ENCODE measurements at places on chromosomes 11 and 22.

DNA sequence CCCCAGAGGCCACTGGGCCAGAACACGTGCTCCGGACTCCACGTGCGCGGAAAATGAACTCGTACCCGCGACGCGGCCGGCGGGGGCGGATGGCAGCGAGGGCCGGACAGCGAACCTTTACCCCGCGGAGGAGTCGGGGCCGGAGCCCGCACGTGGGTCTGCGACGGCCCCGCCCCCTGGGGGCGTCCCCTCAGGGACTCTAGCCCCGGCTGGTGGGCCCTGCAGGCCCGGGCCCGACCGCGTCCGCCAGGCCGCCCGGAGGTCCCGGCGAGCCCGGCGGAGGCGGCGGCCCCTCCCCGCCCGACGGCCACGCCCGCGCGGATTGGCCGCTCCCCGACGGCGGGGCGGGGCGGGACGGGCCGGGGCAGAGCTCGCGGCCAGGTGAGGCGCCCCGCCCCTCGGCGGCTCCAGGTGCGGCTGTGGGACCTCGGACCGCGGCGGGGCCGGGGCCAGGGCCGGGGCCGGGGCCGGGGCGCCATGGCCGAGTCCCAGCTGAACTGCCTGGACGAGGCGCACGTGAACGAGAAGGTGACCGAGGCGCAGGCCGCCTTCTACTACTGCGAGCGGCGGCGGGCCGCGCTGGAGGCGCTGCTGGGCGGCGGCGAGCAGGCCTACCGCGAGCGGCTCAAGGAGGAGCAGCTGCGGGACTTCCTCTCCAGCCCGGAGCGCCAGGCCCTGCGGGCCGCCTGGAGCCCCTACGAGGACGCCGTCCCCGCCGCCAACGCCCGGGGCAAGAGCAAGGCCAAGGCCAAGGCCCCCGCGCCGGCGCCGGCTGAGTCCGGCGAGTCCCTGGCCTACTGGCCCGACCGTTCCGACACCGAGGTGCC, at the start of gene FAM83F:
Gene FAM83F (plus strand): TSS at position 389 of the 827 bp plus-strand sequence. CDS start 89 bp downstream, at position 478.
- DNase-seq, result no peak

- no peak for DNase-seq
Observed at GRCh38 chr11:32098142-32098903, 7.4 kb downstream of the RCN1 start.

DNA sequence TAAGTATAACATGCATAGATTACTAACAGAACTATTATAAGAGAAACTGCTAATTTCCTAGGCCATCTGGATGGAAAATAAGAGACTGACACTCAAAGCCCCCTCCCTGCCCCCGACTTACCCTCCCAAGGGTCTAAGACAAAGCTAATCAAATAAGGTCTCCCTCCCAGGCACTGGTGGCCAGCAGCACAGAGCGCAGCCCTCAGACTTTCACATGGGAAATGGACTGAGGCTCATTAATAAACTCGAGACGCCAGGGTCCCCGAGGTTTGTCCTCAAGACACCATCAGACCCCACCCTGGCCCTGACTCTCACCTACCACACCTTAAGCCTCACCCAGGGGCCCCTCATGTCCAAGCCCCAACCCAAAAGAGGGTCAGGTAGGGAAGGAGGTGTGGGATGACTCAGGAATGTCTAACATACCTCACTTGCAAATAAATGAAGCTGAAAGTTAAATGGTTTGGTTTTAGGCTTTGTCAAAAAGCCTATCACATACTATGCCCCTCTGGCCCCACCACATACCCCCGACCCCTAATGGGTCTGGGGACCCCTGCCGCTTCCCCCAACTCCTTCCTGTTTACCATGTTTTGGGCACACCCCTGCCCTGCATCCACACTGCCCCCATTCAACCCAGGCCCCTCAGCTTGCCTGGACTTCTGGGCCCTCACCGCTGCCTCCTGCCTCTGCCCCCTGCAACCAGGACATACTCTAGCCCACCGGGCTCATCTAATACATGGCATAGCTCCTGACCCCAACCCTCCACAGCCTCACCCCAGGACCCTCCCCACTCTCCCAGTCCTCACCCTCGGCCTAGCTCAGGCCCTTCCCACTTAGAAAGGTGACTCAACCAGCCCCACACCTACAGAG, 11.4 kb downstream of the ARAP1 start:
- no peak for DNase-seq

DNA sequence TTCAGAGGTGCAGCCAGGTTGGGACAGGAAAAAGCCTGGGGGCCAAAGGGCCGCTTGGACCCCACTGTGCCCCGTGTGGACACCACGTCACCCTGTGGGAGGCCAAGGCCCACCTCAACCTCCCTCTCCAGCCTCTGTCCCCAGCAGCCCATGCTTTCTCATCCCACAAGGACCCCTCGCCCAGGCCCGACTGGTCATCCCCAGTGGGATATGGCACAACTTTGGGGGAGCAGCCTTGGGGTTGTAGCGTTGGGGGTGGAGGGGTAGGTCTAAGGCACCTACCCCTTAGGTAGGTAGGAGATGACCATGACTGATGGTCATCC, 44.0 kb downstream of the IGF2 start:
- no peak for DNase-seq

GRCh38 chr11:134275534-134276395, at the start of gene GLB1L3:
GLB1L3 (plus strand) TSS chr11:134276379; CDS start chr11:134276741, 362 bp downstream.
- no peak for DNase-seq

- DNase-seq, result no peak
Observed at GRCh38 chr11:91921974-91922373, 302.6 kb upstream of the FAT3 start.

GRCh38 chr22:46830841-46831240, 68.4 kb downstream of the TBC1D22A start:
- no peak for DNase-seq

Data from GF-D8 (cell line).